Thymus (tissue), 14 donors: ENCODE measurements at places on chromosomes 11 and 22. TPM values are rescaled to one million over a fixed set of nuclear protein-coding genes. Genes with fewer than 3 reads are reported as not detected.

Gene FOLH1
- 0.99 TPM for total RNA-seq

Gene DLG2
- 6.6 TPM for total RNA-seq

Gene SCN4B
- total RNA-seq, result 2.1 TPM

Gene HEPACAM
- under 0.01 TPM for total RNA-seq

DNA sequence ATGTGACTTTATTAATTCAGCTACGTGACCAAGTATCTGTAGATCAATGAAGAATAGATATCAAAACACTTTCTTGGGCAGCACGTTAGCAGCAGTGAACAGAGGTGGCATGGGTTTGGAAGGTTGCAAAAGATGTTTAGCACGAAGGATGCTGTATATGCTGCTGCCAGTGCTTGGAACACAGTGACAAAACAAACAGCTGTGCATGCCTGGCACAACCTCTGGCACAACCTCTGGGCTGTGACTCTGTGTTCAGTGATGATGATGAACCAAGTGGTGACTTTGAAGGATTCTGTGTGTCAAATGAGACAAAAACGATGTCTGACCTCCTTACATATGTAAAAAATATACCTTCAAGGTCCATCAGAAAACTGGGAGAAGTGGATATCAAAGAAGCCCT lies 104.7 kb downstream of the TBC1D22A start:
- DNase-seq, result no peak

DNA sequence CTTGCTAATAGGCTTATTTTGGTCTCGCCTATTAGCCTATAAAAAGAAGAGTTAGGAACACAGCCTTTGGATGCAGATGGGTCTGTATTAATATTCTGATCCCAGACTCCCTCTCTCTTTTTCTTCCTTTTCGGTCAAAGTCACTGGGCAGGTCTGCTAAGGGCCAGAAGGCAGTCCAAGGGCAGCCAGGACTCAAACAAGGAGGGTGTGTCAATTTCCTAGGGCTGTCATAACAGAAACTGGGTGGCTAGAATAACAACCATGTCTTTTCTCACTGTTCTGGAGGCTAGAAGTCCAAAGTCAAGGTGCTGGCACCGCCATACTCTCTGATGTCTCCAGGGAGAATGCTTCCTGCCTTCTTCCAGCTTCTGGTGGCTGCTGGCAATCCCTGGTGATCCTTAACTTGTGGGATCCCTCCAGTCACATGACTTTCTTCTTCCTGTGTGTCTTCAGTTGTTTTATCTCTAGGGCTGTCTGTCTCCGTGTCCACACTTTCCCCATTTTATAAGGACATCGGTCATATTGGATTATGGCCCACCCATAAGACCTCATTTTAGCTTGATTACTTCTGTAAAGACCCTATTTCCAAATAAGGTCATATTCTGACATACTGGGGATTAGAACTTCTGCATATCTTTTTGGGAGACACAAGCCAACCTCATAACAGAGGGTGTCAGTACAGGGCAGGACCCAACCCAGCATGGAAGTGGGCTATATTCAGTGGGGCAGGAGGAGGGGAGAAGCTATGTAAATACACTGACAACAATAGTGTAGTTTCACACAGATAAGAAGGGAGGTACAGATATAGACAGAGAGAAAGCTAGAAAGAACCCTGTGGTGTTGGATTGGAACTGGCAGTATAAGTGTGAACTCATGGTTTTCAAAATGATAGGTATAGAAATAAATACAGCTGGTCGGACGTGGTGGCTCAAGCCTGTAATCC lies 5.9 kb upstream of the CSF2RB start:
- DNase-seq, result no peak

Gene C11orf42
- total RNA-seq, result not detected

- no peak for DNase-seq
These were observed 45.6 kb downstream of the LRRC4C start for GRCh38 chr11:41413843-41414242.

GRCh38 chr11:6576471-6577373 lies 26.7 kb downstream of the RRP8 start:
- no peak for DNase-seq

Gene SMTN
- 4.5 TPM for total RNA-seq

DNA sequence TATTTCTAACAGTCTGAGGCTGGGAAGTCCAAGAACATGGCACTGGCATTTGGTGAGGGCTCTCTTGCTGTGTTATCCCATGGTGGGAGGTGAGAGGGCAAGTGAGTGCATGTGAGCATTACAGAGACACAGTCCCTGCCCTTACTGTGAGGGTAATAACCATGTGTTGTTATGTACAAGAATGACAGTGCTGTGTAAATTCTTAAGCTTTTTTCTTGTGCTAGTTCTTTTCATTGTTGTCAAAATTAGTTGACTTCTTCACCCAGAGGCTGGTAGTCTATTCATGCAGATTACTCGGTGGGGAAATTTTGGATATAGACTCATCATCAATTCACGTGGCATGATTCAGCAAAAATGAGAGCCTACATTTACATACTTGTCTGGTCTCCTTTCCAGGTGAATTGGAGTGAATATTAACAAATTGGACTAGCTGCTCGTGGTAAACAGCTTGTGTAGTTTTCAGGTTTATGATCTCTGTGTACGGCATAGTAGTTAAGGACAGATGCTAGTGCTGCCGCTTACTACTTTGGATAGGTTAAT lies 49.3 kb downstream of the ATXN10 start:
- no peak for DNase-seq

DNA sequence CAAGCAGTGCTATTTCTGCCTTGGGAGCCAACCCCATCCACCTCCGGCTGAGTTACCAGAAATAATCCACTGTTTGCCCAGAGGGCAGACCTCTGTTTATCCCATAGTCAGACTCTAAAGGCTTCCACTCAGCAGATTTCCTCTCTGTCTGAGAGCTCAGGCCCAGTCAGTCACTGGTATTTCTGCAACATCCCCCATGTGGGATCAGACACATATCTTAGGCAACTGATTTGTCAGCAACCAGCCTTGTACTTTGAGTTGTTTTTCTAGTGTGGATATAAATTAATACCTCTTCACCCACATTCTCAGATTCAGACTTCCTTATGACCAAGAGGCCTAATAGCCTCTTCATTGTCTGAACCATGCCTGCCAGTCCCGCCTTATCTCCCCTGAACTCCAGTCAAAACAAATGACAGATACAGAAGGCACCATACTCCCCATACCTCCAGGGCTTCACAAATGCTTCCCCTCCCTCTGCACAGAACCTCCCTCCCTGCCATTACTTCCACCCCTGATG lies 193.6 kb downstream of the FAM76B start:
- no peak for DNase-seq

DNA sequence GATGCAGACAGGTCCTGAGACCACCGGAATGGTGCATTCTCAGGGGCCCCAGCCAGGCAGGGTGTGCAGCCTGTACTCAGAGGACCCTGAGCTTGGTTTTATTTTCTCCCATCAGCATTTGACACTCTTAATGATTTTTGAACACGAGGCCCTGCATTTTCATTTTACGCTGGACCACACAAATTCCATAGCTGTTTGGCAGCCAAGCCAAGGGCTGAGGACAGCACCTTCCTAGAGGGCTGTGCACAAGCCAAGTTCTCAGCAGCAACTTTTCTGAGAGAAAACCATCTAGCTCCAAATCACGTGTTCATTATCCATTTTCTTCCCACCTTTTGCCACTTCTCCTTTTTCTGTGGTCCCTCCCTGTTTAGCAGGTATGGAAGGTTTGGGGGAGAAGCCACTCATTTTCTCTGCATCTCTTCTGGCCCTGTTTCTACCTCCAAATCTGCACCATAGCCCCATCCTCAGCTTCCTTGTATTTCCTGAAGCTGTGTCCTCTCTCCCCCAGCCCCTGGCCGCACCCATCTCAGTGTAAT lies 60.4 kb downstream of the TRAF6 start:
- DNase-seq, result no peak

Gene LARGE2
- total RNA-seq, result 3.5 TPM
